ENCODE measurements at places on chromosomes 6 and 20. TPM values are rescaled to one million over a fixed set of nuclear protein-coding genes. Genes with fewer than 3 reads are reported as not detected.
A peak's percentile ranks its signal among the peaks of the same experiment; 100 is the strongest.

LAMA5 gene
- 11.9 TPM for polyA plus RNA-seq

PHACTR1 gene
- polyA plus RNA-seq = 86.5 TPM

DCDC2 gene
- polyA plus RNA-seq = not detected

IRAK1BP1 gene
- 2.4 TPM for polyA plus RNA-seq

TOMM6 gene
- polyA plus RNA-seq = 377 TPM

TMEM74B gene
- polyA plus RNA-seq = not detected

FRMD1 gene
- polyA plus RNA-seq = not detected

APCDD1L gene
- polyA plus RNA-seq = 0.10 TPM

MED20 gene
- polyA plus RNA-seq = 12.0 TPM

OPN5 gene
- not detected for polyA plus RNA-seq

DNA sequence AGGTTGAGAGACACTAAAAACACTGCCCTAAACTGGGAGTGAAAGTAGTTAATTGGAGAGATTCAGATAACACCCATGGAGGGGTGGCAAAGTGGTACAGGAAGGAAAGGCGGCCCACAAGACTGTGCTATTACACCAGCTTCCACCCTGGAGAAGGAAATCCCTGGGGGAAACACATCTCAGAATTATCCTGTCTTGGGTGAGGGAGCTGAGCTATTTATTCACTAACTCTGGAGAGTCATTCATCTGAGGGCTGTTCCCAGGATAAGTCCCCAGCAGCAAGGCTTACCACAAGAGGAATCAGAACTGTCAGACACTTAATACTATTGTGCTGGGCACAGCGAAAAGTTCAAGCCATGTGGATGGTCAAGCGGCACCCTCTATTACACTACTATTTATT lies 9.9 kb downstream of the TBCC start:
- H3K36me3 ChIP-seq = no peaks in the 10 kb centered on the region
- H3K27ac ChIP-seq = no peak overlapping the region
- no peak overlapping the region for H3K4me3 ChIP-seq
- peaks cover 5% of the 10 kb centered on the region for H3K4me1 ChIP-seq

DNA sequence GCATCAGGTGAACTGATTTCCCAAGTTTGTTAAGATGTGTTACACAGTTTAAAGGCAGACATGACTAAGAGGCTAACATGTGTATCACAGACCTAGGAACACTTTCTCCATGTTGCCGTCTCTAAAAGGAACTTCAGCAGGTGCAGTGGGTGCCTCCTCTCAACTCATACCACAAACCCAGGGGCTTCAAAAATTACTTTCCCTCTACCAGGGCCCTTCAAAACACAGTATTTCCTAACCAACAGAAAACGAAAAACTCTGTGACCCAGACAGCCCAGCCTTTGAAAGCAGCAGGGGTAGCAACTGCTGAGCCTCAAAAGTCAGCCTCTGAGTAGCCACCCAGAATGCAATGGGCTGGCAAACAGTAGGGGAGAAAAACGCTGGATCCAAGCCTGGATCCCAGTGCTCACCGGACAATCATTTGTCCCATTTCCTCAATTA lies 28.5 kb downstream of the B4GALT5 start:
- DNase-seq = no peak
- H3K27ac ChIP-seq = no peak overlapping the region
- H3K4me3 ChIP-seq = no peak overlapping the region
- peaks cover 12% of the 10 kb centered on the region for H3K4me1 ChIP-seq

DNA sequence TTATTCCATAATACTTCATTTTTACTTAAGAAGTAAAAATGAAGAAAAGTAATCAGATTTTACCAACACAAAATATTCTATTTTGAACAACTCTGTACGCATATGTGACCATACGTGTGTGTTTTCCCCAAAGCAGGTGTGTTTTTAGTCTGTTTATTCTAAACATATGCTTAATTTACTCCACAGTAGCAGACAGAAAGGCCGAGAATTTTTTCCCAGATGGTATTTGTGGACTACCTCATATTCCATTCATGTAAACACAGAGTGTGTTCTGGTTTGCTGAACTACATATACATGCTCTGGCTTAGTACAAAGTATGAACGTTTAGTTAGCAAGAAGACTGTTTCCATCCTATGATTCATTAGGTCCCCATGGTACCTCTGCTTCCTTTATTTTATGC lies 233.3 kb upstream of the RUNX2 start:
- no peak overlapping the region for H3K27ac ChIP-seq
- DNase-seq = no peak
- H3K27me3 ChIP-seq = no peaks in the 10 kb centered on the region
- no peaks in the 10 kb centered on the region for H3K4me1 ChIP-seq
- H3K36me3 ChIP-seq = peaks cover 13% of the 10 kb centered on the region

DNA sequence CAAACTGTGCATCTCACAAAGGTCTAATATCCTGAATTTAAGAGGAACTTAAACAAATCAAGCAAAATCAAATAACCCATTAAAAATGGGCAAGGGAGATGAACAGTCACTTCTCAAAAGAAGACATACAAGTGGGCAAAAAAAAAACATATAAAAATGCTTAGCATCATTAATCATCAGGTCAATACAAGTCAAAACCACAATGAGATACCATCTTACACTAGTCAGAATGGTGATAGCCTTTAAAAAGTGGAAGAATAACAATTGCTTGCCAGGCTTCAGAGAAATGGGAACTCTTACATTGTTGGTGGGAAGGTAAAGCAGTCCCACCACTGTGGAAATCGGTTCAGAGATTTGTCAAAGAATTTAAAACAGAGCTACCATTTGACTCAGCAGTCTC lies 646.7 kb upstream of the PTCHD4 start:
- no peaks in the 10 kb centered on the region for H3K36me3 ChIP-seq
- H3K27me3 ChIP-seq = no peaks in the 10 kb centered on the region
- H3K4me1 ChIP-seq = no peaks in the 10 kb centered on the region
- no peak for DNase-seq
- H3K4me3 ChIP-seq = no peak overlapping the region

DNA sequence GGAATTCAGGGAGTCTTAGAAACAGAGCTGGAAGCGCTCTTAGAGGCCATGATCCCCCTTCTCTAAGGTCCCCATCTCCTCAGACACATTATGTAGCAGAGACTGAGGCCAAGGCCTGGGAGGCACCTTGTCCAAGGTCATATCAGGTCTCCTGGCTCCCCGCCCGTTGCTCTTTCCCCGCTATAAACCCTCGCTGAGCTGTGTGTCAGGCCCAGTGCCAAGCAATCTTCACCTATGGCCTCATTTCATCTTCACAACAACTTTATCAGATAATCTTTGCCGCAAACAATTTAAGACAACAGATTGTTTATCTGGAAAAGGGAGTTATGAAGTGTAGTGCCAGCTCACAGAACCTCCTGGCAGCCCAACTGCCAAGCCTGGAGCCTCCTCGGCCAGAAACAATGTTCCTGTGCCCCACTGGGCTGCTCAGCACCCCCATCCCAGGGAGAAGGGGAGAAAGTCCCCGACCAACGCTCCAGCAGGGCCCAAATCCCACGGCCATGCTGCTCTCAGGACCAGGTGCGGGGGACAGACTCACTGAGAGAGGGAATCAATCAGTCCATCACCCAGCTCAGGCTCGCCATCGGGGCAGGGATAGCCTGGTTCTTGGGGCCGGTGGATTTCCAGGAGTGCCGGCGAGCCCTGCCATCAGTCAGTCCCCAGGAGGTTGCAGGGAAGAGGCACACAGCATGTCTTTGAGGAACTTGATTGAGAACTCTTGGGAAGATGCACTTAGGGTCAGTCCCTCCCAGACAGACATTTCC lies 16.9 kb upstream of the FANCE start:
- no peaks in the 10 kb centered on the region for H3K4me1 ChIP-seq
- H3K4me3 ChIP-seq = no peak overlapping the region
- no peak for DNase-seq
- H3K36me3 ChIP-seq = no peaks in the 10 kb centered on the region

GRCh38 chr6:88761237-88762031 lies 202.0 kb downstream of the RNGTT start:
- peak overlapping the region; percentile 80 for H3K27ac ChIP-seq
- H3K36me3 ChIP-seq = peaks cover 7% of the 10 kb centered on the region
- peaks cover 22% of the 10 kb centered on the region for H3K4me1 ChIP-seq
- H3K27me3 ChIP-seq = no peaks in the 10 kb centered on the region
- no peak overlapping the region for H3K4me3 ChIP-seq

- no peak overlapping the region for H3K27ac ChIP-seq
- no peaks in the 10 kb centered on the region for H3K27me3 ChIP-seq
- no peak overlapping the region for H3K4me3 ChIP-seq
Observed at GRCh38 chr6:47701363-47701762, 3.0 kb downstream of the ADGRF4 start.

- H3K4me1 ChIP-seq = no peaks in the 10 kb centered on the region
- no peaks in the 10 kb centered on the region for H3K36me3 ChIP-seq
- DNase-seq = no peak
- no peak overlapping the region for H3K4me3 ChIP-seq
- H3K27ac ChIP-seq = no peak overlapping the region
Observed at GRCh38 chr6:89481695-89482094, 48.7 kb downstream of the ANKRD6 start.

GRCh38 chr6:37095997-37096396 lies 74.0 kb upstream of the PIM1 start:
- no peaks in the 10 kb centered on the region for H3K4me1 ChIP-seq
- no peak overlapping the region for H3K27ac ChIP-seq
- no peak for DNase-seq
- H3K36me3 ChIP-seq = no peaks in the 10 kb centered on the region
- no peak overlapping the region for H3K4me3 ChIP-seq
- no peaks in the 10 kb centered on the region for H3K27me3 ChIP-seq

- no peaks in the 10 kb centered on the region for H3K36me3 ChIP-seq
- no peak overlapping the region for H3K4me3 ChIP-seq
- no peak for DNase-seq
- peaks cover 11% of the 10 kb centered on the region for H3K4me1 ChIP-seq
Observed at GRCh38 chr20:10443936-10444335, 8.8 kb downstream of the SLX4IP start.

GRCh38 chr20:61777773-61778494 lies 287.7 kb downstream of the TAF4 start:
- H3K4me1 ChIP-seq = no peaks in the 10 kb centered on the region
- DNase-seq = no peak
- no peak overlapping the region for H3K27ac ChIP-seq
- no peaks in the 10 kb centered on the region for H3K27me3 ChIP-seq
- no peak overlapping the region for H3K4me3 ChIP-seq

- H3K27ac ChIP-seq = no peak overlapping the region
- no peak overlapping the region for H3K4me3 ChIP-seq
- peaks cover 10% of the 10 kb centered on the region for H3K36me3 ChIP-seq
- H3K27me3 ChIP-seq = no peaks in the 10 kb centered on the region
Observed at GRCh38 chr6:25488156-25488555, 163.9 kb upstream of the SCGN start.

- no peak overlapping the region for H3K27ac ChIP-seq
- H3K27me3 ChIP-seq = no peaks in the 10 kb centered on the region
- H3K4me1 ChIP-seq = peaks cover 20% of the 10 kb centered on the region
- H3K36me3 ChIP-seq = peaks cover 3% of the 10 kb centered on the region
Observed at GRCh38 chr6:21158149-21158548, 435.4 kb upstream of the SOX4 start.

DNA sequence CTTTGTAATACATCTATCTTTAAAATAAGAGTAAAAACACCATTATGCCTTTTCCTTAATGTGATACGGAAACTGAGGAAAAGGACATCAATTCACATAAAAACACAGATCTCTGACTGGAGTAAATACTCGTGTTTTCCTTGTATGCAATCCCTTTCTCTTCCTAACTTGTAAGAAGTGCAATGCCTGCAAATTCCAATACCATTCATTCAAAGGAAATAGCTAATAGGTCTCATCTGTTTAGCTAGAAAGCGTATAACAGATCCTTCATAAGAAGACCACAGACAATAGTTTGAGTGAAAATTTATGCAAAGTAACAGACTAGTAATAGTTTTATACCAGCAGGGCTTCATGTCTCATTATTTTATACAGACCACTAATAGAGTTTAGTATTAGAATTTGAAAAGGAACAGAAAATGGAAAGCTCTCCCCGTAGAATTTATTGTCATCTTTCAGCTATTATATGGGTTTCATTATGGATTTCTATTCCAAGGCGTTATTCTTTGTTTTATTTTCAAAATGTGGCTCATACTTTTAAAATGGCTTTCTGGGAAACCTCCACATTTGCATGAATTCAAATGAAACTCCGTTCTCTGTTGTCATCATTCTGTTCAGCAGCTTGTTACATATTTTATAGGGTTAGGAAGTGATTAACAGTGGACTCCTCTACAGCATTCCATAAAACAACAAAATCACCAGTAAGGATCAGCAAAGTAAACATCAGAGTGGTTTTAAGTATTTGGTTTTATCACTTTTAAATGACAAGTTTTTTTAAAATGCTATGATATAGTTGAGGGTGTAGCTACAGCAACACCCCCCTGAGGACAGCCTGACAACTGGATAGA lies 186.7 kb downstream of the BTBD9 start:
- no peak for DNase-seq
- peaks cover 15% of the 10 kb centered on the region for H3K36me3 ChIP-seq
- no peaks in the 10 kb centered on the region for H3K27me3 ChIP-seq
- H3K4me1 ChIP-seq = no peaks in the 10 kb centered on the region
- no peak overlapping the region for H3K27ac ChIP-seq
- H3K4me3 ChIP-seq = no peak overlapping the region

GRCh38 chr6:137266309-137266586 lies 47.1 kb upstream of the IFNGR1 start:
- DNase-seq = no peak
- H3K27ac ChIP-seq = no peak overlapping the region
- H3K4me1 ChIP-seq = peaks cover 26% of the 10 kb centered on the region
- H3K4me3 ChIP-seq = no peak overlapping the region
- no peaks in the 10 kb centered on the region for H3K36me3 ChIP-seq

DNA sequence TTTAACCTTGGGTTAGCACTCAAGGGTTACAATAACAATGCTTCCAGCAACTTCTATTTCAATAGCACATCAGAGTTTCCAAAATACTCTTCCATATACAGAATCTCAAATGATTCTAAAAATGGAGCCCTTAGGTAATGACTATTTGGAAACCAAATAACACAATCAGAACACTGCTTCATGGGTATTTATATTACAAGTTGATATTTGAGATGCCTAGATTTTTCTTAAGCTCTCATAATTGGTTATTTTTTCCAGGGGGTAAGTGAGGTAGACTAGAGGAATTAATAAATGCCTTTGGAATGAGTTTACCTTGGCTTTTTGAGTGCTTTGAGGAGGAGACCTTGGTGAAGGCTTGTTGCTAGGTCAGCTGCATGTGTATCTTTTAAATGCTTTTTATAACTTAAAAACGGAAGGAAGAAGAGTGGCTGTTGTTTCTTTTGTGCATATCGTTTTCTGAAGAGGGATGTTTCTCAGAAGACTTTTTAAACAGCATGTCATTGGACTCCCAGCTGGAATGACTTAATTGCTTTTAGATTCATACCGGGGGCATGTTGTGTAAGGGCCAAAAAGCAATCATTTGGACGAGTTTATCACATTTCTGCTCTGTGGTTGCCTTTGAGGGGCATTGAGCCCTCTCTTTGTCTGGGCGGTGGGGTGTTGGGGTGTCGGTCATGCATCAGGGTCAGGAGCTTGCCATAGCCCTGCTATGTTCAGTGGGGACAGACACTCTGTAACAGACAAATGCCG lies 186.0 kb downstream of the DTNBP1 start:
- H3K27me3 ChIP-seq = no peaks in the 10 kb centered on the region
- no peak overlapping the region for H3K27ac ChIP-seq
- peaks cover 55% of the 10 kb centered on the region for H3K4me1 ChIP-seq
- no peak overlapping the region for H3K4me3 ChIP-seq
- no peak for DNase-seq
- peaks cover 30% of the 10 kb centered on the region for H3K36me3 ChIP-seq

- H3K27ac ChIP-seq = no peak overlapping the region
- peaks cover 32% of the 10 kb centered on the region for H3K4me1 ChIP-seq
- H3K36me3 ChIP-seq = no peaks in the 10 kb centered on the region
- DNase-seq = no peak
Observed at GRCh38 chr20:43748274-43748673, 21.5 kb upstream of the GTSF1L start.
